Muscle of arm (tissue), 14 donors: ENCODE measurements at places on chromosomes 3 and 15. TPM values are rescaled to one million over a fixed set of nuclear protein-coding genes. Genes with fewer than 3 reads are reported as not detected.

GRCh38 chr3:142888481-142889211 is at the start of gene PCOLCE2:
PCOLCE2 (minus strand) TSS chr3:142889083; CDS start chr3:142888896, 187 bp downstream.
- DNase-seq, result peak; percentile 18

WDR93 gene
- polyA plus RNA-seq, result 0.13 TPM

DNA sequence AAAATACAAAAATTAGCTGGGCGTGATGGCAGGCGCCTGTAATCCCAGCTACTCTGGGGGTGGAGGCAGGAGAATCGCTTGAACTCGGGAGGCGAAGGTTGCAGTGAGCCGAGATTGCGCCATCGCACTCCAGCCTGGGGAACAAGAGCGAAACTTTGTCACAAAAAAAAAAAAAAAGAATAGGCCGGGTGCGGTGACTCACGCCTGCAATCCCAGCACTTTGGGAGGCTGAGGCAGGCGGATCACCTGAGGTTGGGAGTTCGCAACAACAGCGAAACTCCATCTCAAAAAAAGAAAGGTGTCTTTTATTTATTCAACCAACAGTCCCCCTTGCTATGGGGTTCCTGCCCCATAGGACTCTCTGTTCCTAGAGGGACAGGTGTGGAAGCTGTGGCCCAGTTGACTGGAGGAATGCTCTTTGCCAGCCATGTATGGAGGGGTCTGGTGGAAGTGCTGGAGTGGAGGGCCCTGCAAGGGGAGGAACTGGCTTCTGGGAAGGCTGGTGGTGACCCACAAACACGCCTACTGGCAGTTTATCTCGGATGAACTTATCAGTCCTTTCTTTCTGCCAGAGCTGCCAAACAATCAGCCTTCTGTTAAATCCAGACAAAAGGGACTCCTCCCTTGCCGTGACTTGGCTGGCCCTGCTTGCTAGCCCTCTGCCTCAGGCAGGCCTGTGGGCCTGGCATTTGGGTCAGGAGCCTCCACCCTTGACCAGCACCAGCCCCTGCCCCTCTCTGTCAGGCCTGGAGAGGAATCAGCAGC is 4.6 kb upstream of the DAG1 start:
- no peak for DNase-seq

DNA sequence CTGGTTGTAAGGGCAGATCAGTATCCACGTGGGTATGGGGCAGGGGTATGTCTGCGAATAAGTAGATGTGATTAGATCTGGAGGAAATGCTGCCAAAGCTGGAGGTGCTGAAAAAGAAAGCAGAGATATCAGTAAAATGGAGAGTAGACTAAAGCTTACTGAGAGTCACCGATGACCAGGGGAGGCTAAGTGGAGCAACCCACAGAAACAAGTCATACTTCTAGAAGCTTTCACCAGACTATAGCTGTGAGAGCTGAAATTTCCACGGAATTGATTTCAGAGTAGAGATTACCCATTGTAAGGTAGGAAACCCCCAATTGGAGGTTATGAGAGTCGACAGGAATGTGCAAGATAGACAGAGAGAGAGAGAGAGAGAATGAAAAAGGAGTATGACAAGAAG is 27.5 kb downstream of the ONECUT1 start:
- no peak for DNase-seq

FRMD5 gene
- polyA plus RNA-seq, result 0.24 TPM

DNA sequence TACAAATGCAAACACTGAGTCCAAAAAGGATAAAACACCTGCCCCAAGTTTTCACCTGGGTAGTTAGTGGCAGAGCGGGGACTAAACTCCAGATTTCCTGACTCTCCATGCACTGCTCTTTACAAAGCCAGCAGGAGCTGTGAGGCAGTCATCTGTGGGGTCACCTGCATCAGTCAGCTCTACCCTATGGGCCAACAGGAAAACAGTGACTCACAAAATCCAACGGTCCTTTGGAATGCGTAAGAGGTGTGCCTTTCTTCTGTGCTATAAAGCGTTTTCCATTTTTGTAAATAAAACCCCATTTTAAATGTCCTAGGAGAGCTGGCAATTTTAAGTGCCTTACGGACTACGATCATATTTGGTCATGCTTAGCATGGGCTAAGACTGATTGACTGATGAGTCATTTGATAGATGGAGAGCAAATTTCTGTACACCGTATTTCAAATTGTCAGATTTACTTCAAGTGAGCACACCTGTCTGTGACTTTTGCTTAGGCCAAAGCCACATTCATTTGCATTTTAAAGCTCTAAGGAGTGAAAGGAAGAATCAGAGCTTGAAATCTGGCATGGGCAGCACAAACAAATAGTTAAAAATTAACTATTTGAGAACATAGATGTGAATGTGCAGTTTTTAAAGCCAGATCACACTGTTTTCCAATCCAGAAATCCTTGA is 4.4 kb upstream of the COL8A1 start:
- DNase-seq, result no peak

GPR87 gene
- polyA plus RNA-seq, result not detected

GRCh38 chr3:12981306-12982275 is 91.6 kb downstream of the IQSEC1 start:
- DNase-seq, result no peak

DNA sequence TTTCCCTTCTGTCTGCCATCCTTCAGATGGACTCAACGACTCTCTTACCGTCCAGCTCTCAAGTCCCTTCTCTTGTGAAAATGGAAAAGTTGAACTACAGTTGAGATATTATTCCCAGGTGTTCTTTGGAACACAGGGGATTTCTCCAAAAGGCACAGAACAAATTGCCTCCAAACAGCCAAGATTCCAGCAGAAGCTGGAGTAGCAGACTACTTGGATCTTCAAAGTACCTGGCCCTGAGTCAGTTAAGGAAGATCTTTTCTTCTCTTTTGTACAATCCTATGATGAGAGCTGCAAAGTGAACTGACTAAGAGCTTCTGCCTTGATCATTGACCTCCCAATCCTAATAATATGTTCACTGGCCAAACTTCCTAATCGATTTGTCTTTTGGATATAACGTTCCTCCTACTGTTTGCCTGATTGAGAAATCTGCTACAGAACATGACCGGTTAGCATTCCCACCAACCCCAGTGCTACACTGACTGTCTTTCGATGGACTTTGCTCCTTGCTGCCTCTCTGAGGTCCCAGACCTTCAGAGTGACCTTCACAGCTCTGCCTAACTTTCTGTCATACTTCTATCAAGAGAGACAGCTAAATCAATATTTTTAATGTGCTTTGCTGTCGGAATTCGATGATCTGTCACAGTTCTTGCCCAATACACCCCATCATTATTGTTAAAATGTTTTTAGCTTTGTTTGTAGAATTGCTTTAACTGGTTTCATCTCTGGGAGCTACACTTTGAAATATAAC is 21.9 kb downstream of the PAQR9 start:
- no peak for DNase-seq

GRCh38 chr3:29186131-29186599 is 94.7 kb upstream of the RBMS3 start:
- DNase-seq, result no peak

- no peak for DNase-seq
Observed at GRCh38 chr3:67650084-67650483, 4.3 kb downstream of the SUCLG2 start.

DNA sequence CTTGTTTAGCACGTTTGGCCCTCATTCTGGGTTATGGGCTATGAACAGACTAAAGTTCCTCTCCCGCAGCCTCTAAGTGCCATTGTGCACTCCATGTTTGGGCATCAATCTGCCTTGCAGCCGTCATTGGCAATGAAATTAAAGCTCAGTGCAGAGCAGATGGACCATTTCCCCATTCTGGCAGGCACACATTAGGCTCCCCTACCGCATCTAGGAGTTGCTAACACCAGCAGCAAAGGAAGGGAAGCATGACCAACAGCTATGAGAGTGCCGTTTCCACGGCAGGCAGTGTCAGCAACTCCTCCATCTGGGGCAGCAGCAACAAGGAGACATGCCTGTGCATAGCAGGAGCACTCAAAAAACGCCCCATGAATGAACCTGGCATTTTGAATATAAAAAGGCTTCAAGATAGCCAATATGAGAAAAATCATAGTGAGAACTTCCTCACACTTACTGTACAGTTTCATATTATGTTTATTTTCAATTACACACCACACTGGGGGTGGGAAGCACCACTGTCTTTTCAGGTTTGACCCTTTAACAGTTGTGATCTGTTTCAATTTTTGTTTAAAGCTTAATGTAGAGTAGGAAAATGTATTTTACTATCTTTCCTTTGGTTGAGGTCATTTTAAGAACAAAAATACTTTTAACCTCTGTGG is 218.7 kb downstream of the KCNMB2 start:
- DNase-seq, result no peak

- no peak for DNase-seq
Observed at GRCh38 chr3:29099296-29099695, 181.6 kb upstream of the RBMS3 start.

DNA sequence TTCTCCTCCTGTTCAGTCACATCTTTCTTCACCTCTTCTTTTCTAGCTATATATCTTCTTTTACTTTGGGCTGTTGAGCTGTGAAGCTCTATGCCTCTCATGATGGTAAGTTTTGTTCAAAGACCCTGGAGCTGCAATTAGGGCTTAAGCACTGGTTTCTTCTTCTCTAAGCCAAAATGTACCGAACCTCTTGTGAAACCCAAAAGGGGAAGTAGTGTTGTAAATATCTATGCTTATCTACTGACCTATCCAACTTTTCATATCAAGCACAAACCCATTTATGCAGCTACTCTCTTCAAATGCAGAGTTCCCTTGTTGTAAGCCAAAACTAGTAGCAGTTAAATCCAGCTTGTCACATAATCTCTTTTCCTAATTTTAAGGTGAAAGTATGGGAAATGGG is 123.6 kb upstream of the CD96 start:
- no peak for DNase-seq

GRCh38 chr3:124250053-124250452 is 258.1 kb upstream of the ROPN1 start:
- DNase-seq, result no peak

KLHDC8B gene
- 65.1 TPM for polyA plus RNA-seq

- DNase-seq, result no peak
Observed at GRCh38 chr15:40055576-40056293, 16.8 kb upstream of the SRP14 start.

GRCh38 chr3:171824116-171824515 is 13.8 kb upstream of the PLD1 start:
- no peak for DNase-seq

GNB4 gene
- 22.1 TPM for polyA plus RNA-seq

DNA sequence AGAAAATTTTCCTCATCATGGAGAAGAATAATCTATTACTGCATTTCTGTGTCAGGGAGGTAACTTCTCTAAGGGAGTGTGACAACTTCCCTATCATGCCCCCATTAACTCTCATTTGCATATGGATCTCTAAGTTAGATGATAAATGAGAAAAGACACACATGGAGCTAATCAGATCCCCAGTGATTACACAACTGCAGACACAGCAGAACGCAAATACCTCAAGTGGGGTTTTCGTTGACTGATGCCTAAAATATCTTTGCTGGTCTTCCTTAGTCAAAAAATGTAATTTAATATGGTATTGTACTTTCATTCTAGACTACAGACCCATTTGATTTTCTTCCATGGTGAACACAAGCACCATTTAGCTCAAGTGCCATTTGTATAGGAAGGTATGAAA is 630.5 kb downstream of the TBL1XR1 start:
- DNase-seq, result no peak

DNA sequence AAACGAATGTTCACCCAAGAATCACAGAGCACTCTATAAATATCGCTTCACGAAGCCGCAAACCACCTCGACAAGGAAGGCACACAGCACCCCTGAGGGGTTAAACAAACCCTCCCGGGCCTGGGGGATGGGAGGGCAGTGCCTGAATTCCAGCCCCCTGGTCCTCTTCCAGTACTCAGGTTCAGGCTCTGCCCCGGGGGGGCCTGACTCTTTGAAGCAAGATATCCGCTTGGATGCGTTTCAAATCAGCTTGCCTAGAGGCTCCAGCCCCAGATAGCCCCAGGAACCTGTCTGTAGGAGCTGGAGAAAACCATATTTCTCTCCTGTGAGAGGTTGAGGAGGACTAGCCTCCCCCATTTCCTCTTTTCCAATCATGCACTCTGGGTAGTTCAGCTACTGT is 194.7 kb downstream of the WNT5A start:
- no peak for DNase-seq

CACNA2D2 gene
- polyA plus RNA-seq, result 5.6 TPM

GRCh38 chr3:11364181-11364580 is 92.0 kb downstream of the ATG7 start:
- no peak for DNase-seq

DNA sequence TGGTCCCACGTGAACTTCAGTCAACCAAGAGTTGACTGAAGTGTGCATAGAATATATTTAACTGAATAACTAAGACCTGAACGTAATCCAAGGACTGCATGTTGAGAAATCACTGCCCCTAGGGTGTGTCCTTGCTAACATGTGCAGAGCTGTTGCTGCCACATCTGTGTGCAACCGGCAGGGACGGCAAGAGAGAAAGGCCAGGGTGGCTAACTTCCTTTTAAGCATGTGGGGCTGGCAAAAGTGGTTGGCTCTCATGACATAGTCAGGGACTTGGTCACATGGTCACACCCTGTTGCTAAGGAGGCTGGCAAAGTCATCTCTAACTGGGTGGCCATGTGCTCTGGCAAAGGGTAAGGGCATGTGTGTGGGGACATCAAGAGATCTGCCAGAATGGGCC is 52.4 kb downstream of the GASK1A start:
- no peak for DNase-seq
